ENCODE measurements at places on chromosomes 12 and 14.
A peak's percentile ranks its signal among the peaks of the same experiment; 100 is the strongest.

GRCh38 chr12:14558473-14558959 is 9.2 kb downstream of the PLBD1 start:
- no peak for DNase-seq

DNA sequence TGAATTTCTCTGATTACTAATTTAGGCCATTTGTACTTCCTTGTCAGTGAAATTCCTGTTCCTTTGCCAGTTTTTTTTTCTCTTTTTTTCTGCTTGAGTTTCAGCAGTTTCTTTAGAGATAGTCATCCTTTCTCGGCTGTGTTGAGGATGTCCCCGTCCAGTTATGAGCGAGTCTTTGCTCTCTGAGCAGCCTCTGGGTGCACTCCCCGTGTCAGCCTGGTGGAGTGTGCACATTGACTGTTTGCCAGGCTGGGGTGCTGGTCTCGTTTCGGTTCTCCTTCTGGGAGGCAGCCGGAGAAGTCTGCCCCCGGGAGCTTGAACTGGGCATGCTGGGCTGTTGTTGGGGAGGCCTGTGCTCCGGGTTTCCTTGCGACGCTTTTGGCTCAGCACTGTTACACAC is 3.0 kb downstream of the PACS2 start:
- no peak for DNase-seq

DNA sequence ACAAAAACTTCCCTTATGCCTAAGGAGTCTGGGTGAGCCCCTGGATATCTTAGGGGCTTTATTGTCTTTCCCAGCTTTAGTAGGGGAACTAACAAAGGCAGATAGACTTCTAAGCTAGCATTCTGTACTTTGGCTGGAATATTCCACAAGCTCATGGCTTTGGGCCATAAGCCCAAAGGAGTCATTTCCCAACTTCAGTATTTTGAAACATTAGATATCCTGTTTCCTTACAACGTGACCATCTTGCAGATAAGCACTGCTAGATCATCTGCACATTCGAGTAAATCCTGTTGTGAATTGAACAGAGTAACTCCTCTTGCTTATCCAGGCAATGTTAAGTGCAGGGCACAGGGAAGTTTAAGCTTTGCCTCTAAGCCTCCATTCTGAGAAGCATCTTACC is 70.6 kb upstream of the ACTN1 start:
- DNase-seq = peak; percentile 67

GRCh38 chr12:95533985-95534384 is 17.3 kb downstream of the USP44 start:
- no peak for DNase-seq

DNA sequence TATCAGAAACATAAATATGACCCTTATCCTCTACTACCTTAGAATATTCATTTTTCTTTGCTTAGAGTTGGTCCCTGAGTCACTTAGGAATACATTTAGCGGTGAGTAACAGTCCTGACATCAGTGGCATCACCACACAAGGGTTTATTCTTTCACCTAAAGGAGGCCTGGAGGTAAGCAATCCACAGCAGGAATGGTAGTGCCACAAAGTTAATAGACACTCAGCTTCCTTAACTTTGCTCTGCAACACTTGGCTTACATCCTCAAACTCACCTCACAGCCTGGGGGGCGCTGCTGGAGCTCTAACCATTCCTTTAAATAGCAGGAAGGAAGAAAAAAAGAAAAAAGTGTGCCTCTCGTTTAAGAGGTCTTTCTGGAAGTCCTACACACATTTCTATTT is 29.1 kb downstream of the BBOF1 start:
- no peak for DNase-seq
